ENCODE measurements at places on chromosomes 6 and 20.

DNA sequence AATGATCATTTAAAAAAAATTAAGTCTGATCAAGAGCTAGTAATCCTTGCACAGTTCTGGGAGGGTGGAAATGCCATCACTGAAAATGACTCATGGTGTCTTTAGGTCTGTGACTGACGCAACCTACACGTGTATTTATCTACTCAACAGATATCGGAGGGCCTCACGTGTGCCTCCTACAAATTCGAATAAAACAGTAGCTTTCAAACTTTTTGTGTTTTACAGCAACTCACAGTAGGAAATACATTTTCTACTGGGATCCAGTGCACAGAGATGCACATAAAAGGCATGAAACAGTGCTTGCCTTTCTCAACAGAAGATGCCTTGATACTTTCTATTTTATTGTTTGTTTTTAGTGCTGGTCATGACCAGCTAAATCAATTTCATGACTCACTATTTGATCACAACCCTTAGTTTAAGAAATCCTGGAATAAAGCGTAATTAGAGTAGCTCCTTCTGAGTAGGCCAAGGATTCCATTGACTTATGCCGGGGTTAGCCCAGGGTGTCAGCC is 210.0 kb upstream of the SNX9 start:
- no peak for DNase-seq

GRCh38 chr20:12941025-12941424 is 67.7 kb upstream of the SPTLC3 start:
- no peak for DNase-seq

DNA sequence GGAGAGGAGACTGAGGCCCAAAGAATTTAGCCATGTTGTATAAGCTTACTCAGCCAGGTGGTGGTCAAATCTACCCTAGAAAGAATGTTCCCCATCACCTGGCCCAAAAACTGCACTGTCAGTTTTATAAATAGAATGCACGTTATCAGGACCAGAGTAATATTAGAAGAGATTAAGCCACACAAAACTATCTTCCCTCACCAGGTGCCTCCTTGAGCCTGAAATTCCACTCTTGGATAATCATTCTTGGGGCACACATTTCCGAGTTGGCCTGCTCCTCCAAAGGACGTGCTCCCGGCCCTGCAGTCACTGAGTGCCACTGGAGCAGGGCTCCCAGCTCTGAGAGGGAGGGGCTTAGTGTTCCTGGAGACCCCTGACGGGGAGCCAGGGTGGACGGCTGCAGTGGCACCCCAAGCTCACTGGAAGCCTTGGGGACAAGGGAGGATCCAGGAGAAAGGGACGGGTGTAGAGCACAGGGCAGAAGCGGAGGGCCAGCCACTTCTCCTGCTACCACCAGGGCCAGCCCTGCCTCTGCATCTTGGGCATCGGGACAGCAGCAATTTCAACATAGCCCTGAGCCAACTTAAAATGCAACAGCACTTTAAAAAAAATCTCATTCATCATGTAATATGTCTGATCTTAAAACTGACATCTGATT is 160.8 kb upstream of the QKI start:
- no peak for DNase-seq

DNA sequence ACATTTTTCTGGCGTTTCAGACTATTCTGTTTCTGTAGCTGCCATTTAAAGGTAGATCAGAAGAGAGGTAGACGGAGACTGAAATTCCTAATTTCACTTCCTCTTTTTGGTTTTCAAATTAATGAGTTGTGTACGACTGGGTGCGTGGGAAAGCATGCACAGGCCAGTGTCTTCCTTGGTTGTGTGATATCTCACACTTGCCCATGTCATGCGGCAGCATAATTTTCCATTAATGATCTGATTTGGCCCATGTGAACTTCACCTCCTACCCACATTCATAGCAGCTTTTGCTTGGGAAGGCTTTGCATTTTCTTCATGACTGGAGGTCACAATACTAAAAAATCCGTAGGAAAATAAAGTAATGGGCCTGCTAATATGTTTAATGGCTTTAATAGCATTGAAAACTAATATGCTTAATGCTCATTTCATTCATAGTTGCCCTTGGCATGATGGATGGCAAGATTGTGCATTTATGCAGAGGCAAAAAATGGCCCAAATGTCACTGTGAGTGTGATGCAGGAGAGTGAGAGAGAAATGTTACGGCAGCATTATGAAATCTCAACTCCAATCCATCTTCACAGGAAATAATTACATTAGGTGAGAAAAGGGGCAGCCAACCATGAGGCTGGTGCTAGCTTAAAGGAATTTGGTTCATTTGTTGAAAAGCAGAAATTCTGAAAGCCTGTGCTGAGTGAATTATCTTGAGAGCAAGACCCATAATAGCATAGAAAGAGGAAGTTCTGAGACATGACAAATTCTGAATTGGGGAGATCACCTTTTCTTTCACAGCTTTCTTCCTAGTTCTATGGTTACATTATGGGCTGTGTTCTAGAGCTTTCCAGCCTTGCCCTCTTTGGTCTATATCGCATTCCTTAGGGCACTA is 69.0 kb upstream of the UST start:
- no peak for DNase-seq

GRCh38 chr6:36441307-36441894 is 1.3 kb downstream of the PXT1 start:
- DNase-seq, result peak; percentile 77

- no peak for DNase-seq
Measured at GRCh38 chr20:45892049-45892825, 1.1 kb downstream of the CTSA start.

All from MM.1S (cell line).